ENCODE measurements at places on chromosomes 5 and 9.
A peak's percentile ranks its signal among the peaks of the same experiment; 100 is the strongest.

GRCh38 chr9:96460882-96461281, 10.9 kb downstream of the HABP4 start:
- no peak for DNase-seq

DNA sequence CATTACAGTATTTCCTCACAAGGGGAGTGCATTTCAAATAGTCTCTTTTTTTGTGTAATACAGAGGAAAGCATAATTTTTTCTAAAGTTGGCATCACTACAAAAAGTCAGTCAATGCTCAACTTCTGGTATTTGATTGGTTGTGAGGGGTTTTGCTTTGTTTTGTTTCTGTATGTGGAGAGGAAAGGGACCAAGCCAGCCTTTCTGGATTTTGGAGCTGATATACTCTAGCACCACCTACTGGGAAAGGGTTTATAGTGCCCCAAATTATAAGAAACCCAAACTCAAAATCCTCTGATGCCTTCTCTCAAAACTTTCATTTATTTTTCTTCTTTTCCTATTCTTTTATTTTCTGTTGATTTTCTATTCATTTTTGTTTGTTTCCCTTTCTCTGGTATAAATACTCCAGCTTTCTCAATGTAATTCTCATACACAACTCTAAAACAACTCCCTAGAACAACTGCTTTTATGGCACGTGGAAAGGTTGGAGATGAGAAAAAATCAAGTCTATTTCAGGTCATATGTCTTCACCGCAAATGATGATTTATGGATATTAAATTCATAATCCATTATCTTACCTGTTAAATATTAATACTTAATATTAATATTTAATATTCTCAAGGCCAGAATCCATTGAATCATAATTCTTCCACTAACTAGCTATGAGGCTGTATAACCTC, 69.5 kb upstream of the ANXA1 start:
- DNase-seq = peak; percentile 53

GRCh38 chr9:110932863-110933262, 105.4 kb downstream of the LPAR1 start:
- no peak for DNase-seq

GRCh38 chr5:85814596-85814995, 803.1 kb upstream of the COX7C start:
- no peak for DNase-seq

DNA sequence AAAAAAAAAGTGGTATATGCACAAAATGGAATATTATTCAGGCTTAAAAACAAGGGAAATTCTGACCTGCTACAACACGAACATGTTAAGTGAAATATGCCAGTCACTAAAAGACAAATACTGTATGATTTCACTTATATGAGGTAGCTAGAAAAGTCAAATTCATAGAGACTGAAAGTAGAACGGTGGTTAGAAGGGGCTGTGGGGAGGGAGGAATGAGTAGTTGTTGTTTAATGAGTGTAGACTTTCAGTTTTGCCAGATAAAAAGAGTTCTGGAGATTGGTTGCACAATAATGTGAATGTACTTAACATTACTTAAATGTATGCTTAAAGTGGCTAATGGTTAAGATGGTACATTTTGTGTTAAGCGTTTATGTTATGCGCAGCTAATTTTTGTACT, 79.5 kb upstream of the IL12B start:
- no peak for DNase-seq

DNA sequence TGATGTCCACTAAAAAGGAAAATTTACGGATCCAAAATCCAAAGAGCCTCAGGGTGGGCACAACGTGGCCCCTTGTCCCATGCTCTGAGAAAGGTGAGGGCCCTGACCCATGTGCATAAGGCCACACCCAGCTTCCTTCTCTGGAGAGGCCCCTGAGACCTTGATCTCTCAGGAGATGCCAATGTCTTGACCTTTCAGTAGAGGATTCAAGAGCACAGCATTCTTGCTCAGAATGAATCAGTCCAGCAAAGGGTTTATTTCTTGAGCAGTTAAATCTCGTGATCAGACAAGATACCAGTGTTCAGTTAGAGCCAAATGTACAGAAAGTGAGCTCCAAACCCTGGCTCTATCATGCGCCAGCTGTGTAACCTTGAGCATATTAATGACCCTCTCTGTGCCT, 115.9 kb upstream of the DAPK1 start:
- DNase-seq = no peak

DNA sequence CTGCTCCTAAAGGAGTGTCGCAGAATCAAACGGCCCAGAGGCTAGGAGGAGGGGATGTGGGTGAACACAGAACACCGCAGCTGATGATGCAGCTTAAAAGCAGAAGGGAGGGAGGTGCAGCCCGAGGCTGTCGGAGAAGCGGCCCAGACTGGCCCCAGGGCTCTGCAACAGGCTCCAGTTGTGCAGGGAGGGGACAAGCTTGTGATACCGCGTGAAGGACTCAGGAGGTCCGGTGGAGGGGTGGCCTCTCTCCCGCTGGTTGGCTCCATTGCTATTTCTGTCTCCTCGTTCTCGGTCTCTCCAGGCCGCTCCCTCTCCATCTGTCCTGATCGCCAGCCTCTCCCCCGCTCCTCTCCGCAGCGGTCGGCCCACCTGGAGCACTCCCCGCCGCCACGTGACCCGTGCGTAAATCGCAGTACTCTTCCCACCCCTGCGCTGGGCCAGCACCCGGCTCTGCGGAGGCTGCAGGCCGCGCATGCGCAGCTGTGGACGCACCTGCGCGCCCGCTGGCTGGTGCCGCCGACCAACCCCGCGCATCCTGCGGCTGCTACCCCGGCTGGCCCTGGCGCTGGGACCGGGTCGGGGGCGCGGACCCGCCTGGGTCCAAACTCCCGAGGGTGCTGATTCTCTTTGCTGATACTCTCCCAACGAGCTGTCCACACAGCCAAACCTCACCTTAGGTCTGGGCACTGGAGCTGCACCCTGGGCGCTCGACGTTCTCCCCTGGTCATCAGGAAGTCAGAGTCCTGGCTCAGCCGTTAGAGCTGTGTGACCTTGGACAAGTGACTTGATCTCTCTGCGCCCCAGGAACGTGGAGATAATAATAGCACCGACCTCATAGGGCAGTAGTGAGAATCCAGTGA, 3.7 kb upstream of the STXBP1 start:
- DNase-seq = peak; percentile 62

Data from ACHN (cell line).